ENCODE measurements at places on chromosomes 3 and 15.

- no peak for DNase-seq
These were observed 9.3 kb upstream of the UBE2E2 start for GRCh38 chr3:23193831-23194230.

- DNase-seq: no peak
These were observed 284.5 kb upstream of the PLSCR5 start for GRCh38 chr3:146889626-146890025.

- no peak for DNase-seq
These were observed 2.6 kb upstream of the FLNB start for GRCh38 chr3:58005669-58006068.

- no peak for DNase-seq
These were observed 21.0 kb downstream of the PLXNB1 start for GRCh38 chr3:48408823-48409281.

DNA sequence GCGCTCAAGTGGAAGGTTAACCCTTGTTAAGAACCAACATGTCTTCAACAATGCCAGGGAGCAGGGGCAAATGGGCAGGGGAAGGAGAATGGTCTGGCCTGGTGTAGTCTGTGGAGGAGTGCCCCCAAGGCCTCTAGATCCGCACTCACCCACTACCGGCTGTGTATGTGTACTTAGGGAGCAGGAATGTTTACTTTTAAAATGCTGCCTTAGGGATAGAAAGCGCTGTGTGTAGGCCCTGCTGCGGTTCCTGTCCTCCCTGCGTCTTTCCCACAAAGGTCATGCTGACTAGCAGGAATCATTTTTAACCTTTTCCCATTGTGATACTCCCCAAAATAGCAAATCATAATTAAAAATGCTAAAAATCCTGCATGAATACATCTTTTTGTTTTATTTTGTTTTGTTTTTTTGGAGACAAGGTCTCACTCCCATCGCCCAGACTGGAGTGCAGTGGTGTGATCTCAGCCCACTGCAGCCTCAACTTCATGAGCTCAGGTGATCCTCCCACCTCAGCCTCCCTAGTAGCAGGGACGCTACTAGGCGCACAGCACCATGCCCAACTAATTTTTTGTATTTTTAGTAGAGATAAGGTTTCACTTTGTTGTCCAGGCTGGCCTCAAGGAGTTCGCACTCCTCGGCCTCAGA lies 35.9 kb upstream of the CEMIP start:
- no peak for DNase-seq

GRCh38 chr3:189790658-189791057 lies 159.5 kb downstream of the TP63 start:
- DNase-seq: no peak

- no peak for DNase-seq
These were observed 18.4 kb downstream of the LRCH3 start for GRCh38 chr3:197809356-197810020.

- DNase-seq: no peak
These were observed 527.9 kb upstream of the MDFIC2 start for GRCh38 chr3:70840106-70840870.

DNA sequence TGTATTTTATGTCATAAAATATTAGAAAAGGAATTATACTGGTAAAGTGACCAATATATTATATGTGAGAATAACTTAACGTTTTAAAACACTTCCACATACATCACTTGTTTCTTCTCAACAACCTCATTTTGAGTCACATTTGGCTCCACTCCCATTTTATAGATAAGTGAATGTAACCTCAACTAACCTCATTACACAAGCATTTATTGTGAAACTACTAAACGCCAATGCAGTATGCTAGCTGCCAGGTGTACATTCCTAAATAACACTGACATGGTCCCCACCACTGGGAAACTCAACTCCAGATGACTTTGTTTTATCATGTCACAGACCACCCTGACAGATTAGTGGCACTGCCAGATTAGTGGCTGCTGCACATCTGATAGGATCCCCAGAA lies 249.7 kb upstream of the CNTN4 start:
- no peak for DNase-seq

DNA sequence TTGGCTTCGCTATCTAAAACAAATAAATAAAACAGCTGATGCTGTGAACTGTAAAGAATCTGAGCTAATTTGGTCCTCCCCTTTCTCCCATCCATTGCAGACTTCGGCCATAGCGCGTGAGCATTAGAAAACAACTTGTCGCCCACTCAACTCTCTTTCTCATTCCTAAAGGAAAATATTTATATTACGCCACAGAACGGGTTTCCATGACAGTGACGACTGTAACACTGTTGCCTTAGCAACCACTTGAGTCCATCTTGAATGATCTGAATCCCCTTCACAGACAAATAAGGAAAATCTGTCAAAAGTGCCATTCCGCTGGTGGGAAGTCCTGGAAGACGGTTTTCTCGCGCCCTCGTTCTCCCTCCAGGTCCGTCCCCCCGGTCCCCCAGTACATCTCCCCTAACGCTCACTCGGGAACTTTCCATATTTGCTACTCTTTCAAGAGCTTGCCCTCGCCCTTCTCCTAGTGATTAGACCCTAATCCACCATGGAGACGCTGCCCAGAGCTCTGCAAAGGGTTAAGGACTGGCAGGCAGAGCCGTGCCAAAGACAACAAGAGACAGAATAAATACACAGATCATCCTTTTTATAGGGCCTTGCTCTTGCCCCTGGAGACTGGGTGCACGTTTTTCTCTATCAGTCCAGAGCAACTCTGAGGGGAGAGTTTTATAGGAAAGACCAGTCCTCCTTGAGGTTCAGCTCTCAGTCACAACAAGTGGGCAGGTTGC lies 50.5 kb downstream of the CRYGS start:
- no peak for DNase-seq

DNA sequence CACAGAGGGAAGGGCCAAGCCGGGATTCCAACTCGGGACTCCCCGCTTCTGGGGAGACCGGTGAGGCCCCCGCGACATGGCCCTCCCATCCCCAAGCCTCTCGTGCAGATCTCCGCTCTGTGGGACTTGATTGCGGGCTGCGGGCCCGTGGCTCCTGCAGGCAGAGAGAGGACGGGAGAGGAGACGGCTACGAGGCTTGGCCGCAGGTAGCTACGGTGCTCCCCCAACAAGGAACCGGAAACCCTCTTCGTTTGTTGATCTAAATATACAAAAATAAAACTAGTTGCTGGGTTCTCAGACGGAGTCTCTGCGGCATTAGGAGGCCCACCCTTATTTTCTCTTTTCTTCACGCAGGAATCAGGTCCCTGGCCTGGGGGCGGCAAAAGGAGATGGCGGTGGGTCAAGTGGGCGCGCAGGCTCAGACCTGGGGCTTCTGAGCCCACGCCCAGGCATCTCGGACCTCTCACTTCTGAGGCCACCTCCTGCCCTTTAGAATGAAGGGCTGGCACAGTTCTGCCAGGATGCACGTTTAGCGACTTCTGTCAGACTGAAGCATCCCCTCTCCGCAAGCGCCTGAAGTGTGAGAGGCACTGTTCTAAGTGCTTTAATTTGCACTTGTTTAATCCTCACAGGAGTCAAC lies 10.9 kb downstream of the GNB5 start:
- no peak for DNase-seq

DNA sequence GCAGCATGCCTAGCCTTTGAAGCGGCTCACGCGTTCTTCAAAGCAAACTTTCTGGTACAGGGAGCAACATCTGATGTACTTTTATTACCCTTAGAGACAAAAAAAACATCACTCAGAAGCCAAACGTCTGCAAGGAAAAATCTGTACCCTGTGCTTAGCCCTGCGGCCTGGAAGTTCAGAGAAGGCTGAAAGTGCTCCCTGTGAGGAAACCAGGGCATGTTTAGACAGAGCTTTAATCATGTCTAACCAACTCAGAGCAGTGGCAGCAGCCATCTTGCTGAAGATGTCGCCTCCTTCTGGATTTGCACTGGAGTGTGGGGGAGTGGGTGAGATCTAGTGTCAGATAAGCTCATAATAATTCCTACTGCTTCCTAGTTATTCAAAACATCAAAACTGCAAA lies 170.4 kb downstream of the P3H2 start:
- no peak for DNase-seq

DNA sequence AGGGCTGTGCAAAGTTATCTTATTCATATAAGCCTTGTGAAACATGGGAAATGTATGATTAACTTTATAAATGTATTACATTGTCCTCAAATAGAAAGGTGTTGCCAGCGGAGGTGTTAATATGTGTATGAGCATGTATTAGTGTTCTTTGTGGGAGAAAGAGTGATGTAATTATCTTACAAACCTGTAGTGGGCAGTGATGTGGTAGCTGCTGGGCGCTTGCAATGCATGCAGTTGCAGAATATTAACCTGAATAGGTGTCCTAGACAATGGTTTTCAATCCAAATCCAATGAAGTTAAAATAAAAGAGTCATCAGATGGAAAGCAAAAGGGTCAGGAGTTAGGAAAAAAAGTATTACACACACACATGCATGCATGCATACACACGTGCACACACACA lies 881.3 kb upstream of the CADM2 start:
- no peak for DNase-seq

- no peak for DNase-seq
These were observed 635 bp upstream of the VILL start for GRCh38 chr3:37989821-37990480.

DNA sequence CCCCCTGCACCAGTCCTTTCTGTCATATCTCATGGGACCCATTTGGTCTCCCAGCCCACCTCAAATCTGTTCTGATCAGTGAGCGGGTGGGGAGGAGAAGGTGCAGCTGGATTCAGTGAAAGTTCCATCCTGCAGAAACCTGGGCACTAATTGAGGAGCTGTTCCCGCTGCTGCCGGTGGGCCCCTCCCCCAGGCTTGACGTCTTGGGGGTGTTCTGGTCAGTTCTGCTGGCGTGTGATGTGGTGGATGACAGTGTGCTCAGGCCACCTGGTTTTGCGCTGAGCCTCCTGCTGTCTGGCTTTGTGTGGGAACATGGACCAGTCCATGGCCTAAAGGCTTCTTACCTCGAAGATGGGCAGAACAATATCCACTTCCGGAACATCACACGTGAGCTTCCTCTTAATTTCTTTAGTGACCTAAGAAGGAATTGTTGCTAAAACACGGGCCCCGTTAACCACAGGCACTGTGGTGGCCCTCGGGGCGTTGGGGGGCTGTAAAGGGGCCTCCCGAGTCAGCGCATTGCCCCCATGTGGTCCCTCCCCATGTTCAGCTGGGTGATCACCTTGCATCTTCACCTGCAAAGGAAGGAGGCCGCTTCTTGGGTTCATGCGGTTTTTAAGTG lies 59.7 kb downstream of the RGMA start:
- no peak for DNase-seq

DNA sequence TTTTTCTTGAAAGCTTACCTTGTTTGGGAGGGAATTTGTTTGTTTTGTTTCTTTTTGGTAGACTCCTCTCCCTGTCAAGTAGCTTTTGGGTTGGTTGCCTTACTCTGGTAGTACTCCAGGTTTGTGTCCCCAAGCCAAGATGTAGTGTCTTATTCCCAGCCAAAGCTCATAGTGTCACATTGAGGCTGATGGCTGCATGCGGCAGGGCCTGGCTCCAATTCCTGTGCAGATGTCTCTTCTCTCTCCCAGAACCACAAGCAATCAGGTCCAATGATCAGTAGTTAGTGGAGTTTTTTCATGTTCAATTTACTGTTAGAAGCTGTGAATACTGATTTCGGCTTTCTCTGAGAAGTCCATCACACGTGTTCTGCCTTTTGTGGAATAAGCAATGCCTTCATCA lies 221.1 kb upstream of the THBS1 start:
- DNase-seq: no peak

- no peak for DNase-seq
These were observed 1.5 kb upstream of the SLC24A5 start for GRCh38 chr15:48119277-48119676.

GRCh38 chr3:172557515-172558220 lies 34.4 kb upstream of the TNFSF10 start:
- no peak for DNase-seq

- no peak for DNase-seq
These were observed 26.9 kb downstream of the ROBO2 start for GRCh38 chr3:77066829-77067228.

- no peak for DNase-seq
These were observed 31.7 kb downstream of the ATP2C1 start for GRCh38 chr3:130925628-130926027.

DNA sequence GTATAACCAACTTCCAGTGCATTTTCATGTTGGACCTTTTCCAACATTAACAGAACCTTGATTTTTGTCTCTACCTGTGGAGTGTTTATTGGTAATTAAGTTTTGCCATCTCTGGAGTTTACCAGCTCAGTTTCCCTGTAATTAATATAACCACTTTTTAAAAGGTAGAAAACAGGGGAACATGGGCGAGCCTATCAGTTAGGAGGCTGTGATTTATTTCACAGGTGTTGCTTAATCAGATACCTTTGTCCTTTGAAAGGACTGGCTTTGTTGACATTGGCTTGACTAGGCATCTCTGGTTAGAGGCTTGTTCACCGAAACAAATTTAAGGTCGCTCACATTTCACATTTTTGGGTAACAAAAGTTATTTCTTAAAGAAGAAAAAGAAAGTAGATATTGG lies 622 bp downstream of the NAALADL2 start:
- no peak for DNase-seq

- DNase-seq: no peak
These were observed 160.7 kb downstream of the PDE8A start for GRCh38 chr15:85142312-85142711.

DNA sequence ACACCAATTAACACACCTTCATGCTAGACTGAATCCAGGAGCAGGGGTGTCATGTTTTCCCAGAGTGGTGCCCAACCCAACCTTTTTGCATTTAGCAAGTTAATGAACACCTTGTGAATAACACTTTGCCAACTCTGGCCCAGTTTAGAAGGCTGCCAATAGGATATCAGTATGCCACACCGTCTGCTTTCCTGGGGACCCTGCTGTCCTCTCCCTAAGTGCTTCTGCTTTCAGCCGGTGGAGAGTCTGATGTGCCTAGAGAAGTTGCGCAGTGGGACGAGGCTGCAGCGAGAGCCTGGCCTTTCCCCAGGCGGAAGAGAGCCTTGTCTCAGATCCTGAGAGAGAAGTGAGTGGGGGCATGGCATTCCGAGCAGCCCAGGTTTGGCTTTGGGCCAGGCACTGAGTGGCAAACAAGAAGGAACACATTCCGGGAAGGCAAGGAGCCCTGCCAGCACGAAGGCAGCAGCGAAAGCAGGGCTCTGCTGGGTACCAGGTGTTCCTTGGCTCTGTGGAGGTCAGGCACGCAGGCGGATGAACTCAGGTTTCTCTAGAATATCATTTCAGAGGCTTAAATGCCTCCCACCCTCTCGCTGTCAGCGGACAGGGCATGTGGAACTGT lies 36.9 kb downstream of the SENP8 start:
- DNase-seq: no peak

GRCh38 chr3:22089284-22089683 lies 338.3 kb upstream of the ZNF385D start:
- no peak for DNase-seq

DNA sequence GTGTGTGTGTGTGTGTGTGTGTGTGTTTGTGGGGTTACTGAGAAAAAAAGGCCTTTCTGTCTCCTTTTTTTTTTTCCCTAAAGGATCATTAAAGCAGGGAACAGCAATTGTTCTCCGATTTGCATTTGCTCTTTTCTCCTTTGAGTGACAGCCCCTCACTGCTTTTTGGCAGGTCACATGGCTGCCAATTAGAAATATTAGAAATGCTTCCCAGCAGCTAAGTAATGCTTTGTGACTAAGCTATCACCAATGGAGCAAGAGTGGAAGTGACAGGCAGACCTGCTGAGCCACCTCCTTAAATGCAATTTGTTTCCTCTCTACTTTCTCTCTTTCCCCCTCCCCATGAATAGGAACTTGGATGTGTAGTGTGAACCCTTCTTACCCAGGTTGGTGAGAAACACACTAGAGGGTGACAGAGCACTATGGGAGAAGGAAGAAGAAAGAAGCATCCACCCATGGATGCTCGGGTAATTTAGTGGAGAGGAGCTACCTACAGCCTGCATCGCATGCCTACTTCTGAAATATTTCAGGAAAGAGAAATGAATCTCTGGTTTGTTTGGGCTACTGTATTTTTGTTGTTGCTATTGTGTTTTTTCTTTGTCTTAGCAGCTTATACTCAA lies 165.2 kb upstream of the PDZRN3 start:
- DNase-seq: no peak

Data from stimulated activated CD4-positive, alpha-beta T cell treated with anti-CD3 and anti-CD28 coated beads, TNF-alpha, amount 100 ng/mL, for 48 hours (primary cell).